Activated T-cell treated with anti-CD3 and anti-CD28 coated beads for 48 hours (primary cell): ENCODE measurements at places on chromosomes 7 and 10.

- DNase-seq = no peak
Measured at GRCh38 chr7:82017334-82017943, 247.6 kb upstream of the HGF start.

- DNase-seq = no peak
Measured at GRCh38 chr7:75732764-75733630, 5.7 kb downstream of the HIP1 start.

GRCh38 chr7:45584261-45585210 lies 10.4 kb downstream of the ADCY1 start:
- no peak for DNase-seq

DNA sequence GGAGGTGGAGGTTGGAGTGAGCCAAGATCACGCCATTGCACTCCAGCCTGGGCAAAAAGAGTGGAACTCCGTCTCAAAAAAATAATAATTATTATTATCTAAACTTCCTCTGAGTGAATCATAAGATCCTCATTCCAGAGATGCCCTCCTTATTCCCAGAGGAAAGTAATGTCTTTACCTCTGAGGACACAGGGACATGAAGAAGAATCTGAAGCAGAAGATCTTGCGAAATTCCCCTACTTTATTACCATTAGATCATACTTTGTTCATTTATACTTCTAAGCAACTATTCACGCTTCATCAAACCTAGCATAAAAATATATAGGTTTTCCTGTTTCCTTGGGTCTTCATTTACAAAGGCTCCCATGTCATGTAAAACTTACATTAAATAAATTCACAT lies 143.1 kb downstream of the ETV1 start:
- no peak for DNase-seq

DNA sequence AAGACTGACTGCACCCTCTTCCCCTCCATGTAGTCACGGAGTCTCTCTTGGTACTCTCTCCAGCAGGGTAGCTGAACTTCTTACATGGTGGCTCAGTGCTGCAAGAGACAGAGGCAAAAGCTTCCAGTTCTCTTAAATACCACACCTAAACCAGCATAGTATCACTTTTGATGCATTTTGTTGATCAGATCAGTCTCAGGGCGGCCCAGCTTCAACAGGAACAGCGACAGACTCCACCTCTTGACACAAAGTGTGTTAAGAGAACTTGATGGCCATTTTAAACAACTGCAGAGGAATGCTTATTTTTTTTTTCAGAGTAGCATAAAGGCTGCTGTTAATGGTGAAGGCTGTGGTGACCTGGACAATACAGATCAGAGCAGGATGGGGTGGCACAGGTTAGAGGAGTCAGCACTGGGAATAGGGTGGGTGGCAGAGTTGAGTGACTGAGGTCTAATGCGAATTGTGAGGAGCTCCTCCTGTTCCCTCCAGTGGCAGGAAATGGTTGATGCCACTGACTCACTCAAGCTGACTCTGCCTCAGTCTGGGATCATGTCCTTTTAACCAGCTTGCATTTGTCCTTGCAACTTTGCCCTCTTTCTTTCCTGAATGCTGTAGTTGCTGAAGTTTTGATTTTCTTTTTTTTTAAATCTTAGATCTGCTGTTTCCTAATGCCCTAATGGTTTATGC lies 17.3 kb downstream of the MGAM start:
- no peak for DNase-seq

DNA sequence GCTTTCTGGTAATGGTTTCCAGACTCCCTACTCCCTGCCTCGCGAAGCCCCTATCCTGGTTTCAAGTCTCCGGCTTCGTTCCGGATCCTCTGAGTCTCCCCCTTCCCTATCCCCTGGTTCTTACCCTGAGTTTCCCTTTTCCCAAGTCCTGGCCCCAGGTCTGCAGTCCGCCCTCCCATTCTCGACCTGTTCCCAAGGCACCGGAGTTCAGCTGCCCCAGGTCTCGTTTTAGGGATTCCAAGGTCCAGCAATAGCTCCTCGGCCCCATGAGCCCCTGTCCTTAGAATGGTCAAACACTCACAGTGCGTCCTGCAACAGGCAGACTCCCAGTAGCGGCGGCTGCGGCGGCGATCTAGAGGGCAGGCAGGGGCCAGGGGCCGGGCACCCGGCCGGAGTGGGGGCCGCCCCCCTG lies 274 bp downstream of the PITX3 start:
- DNase-seq = no peak

DNA sequence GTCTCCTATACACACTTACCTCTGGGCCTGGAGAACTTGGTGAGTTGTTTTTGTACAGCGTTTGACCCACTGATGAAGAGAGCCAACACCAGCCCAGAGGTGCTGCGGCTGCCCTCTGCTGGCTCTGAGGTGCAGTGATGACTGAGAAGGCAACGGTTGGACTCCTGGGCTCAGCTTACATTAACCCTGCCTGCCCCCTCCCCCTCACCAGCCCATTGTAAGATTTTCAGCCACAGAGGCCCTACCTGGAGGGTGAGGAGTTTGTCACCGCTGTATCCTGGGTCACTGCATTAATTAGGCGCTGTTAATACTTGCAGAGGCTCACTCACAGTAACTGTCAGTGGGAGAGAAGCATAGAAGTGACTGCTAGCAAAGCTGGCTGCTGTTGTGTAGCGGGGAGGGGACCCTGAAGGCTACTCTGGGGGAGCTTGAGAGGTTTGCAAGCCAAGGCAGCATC lies 19.0 kb upstream of the ANKRD2 start:
- DNase-seq = peak; percentile 57

GRCh38 chr10:103658049-103658577 lies 164.6 kb downstream of the NEURL1 start:
- no peak for DNase-seq

DNA sequence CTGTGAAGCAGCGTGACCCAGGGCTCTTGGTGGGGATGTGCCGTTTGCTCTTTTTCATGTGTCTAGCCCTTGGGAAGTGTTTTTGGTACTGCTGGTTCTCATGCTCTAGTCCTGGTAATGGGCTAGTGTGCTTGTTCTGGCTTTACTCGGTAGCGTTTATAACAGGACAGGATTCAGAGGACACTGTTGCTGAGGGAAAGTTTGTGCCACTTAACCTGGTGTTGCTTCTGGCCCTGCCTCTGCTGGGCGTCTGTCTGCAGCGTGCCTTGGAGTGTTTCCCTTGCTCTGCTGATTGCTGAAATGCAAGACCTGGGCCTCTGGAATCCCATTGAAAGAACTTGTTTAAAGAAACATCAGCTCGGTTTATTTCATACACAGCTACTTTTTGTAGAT lies 35.0 kb downstream of the INPP5A start:
- no peak for DNase-seq

DNA sequence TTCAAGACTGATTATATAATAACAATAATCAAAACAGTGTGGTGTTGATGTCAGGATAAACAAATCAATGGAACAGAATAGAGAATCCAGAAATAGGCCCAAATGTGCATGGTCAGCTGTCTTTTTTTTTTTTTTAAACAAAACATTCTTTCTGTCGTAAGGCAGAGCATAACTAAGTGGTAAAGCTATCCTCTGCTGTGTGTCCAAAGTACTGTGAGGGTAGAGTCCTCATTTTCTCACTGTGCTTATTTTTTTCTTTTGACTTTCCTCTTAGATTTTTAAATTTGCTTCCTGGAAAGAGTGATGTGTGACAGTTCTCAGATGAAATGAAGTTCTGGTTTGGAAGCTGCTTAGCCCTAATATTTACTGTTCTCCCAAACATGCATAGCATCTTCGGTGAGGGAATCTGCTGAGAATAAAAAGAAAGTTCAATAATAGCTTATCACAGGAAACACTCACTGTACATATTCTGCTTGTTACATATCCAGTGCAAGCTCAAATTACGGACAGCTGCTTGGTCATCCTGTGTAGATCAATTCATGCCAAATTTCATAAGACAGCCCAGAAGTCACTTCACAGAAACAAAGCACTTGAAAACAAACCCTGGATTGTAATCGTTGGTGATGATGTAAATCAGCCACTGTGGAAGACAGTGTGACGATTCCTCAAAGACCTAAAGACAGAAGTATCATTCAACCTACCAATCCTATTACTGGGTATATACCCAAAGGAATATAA lies 423.9 kb downstream of the NEBL start:
- no peak for DNase-seq

GRCh38 chr10:35795131-35795824 lies 153.2 kb upstream of the FZD8 start:
- no peak for DNase-seq

- no peak for DNase-seq
Measured at GRCh38 chr10:113788604-113789083, 37.2 kb downstream of the PLEKHS1 start.

DNA sequence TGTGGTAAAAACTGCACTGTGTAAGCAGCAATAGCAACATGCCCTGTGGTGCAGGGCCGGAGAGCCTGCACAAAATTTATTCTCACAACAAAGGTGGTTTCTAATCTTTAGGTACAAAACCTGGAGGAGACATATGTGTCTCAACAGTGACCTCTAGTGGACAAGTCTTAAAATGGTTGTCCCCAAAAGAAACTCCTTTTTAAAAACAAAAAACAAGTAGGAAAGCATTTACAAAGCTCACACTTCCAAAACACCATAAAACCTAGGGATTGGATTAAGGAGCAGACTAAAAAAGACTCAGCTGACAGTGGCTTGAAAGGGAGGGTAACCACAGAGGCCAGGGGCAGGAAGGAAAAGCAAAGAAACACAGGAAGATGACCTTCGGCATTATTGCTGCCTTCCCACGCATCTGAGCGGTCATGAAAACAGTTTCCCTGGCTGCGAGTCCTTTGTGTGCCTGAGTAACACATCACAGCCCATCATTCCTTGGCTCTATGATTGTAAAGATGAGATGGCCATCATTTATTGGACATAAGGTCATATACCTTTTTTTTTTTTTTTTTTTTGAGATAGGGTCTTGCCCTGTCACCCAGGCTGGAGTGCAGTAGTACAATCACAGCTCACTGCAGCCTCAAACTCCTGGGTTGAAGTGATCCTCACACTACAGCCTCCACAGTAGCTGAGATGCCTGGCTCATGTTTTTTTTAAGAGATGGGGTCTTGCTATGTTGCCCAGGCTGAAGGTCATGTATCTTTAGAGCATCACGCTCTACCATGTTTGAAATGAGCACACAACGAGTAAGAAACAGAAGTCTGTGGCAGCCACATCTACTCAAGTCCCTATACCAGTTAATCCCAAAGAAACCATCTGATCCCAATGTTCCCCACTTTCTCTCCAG lies 39.5 kb downstream of the RSU1 start:
- DNase-seq = no peak

- no peak for DNase-seq
Measured at GRCh38 chr7:121798896-121799295, 74.1 kb upstream of the PTPRZ1 start.

DNA sequence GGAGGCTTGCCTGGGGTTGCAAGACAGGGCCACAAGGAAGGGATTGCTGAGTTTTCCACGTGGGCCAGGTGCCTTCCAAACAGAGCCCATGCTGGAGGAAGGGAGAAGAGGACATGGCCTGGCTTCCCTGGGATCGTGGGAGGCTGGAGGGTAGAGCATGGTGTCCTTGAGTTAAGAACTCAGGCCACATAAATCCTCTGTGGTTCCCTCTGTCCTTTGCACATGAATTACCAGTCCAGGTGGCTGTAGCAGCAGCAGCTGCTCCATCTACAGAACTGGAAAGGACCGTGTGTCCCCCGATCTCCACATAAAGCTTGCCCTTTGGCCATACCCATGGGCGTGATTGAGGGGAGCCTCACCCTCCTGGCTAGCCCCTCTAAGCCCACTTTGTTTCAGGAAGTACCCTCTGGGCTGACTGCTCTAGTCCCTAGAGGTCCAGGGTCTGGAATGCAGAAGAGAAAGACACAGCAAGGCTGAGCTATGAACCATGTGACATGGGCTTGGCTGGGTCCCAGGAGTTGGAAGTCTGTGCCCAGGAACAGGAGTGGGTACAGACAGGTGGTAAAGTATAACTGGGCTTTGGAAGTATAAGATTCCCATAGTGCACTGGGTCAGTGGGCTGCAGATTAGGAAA lies 84.9 kb downstream of the C10orf105 start:
- DNase-seq = no peak

DNA sequence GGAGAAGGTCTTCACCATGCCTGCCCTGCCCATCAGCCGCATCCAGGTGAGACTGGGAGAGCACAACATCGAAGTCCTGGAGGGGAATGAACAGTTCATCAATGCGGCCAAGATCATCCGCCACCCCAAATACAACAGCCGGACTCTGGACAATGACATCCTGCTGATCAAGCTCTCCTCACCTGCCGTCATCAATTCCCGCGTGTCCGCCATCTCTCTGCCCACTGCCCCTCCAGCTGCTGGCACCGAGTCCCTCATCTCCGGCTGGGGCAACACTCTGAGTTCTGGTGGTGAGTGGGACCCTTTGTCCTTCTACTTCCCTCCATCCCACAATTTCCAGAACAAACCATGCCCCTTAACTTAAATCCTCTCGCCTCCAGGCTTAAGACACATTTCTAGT lies 2.5 kb downstream of the PRSS2 start:
- DNase-seq = no peak

DNA sequence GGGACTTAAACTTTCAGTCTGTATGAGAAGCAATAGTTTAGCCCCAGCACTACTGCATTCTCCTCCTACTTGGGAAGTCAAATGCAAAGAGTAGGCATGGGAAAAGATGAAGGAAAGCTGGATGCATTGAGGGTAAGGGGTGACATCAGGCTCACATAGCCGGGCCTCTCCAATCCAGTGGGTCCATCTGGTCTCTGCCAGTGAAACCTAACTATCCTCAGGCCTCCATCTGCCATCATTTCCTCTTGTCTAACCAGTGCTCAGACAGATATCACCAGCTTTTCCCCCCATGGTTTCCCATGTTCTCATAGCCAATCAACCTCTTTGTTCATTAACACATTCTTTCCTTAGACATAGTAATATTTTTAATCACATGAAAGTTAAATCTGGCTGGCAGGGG lies 118.3 kb downstream of the DGKI start:
- DNase-seq = no peak

DNA sequence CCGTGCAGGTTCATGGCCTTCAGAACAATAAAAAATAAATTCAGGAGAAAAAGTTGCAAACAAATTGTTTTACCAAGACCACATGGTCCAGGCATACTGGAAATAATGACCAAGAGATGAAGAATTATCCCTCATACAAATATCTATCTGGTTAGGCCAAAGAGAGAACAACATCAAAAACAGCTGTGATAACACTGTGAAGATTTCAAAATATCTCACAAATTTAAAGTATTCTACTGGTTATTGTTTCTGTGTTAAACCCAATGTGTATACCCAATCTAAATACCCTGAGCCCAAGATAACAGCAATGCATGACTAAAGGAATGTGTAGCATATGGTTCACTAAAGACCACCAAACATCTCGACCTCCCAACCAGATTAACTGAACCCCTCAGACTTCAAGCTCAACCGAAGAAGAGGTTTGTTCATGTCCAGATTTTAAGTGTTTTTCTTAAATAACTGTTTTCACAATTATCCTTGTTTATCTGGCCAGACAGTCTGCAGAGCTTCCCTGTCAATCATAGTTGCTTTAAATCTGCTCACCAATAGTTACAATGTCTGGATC lies 10.9 kb downstream of the OR9A2 start:
- DNase-seq = no peak
